ENCODE measurements at places on chromosomes 11 and 22. TPM values are rescaled to one million over a fixed set of nuclear protein-coding genes. Genes with fewer than 3 reads are reported as not detected.

GRCh38 chr11:75625021-75625420 is 43.8 kb downstream of the MAP6 start:
- peaks cover 2% of the 10 kb centered on the region for H3K27me3 ChIP-seq
- H3K27ac ChIP-seq = no peak overlapping the region

GRCh38 chr11:72336163-72336562 is 92.2 kb upstream of the PHOX2A start:
- DNase-seq = no peak
- no peaks in the 10 kb centered on the region for H3K36me3 ChIP-seq
- no peak overlapping the region for H3K27ac ChIP-seq
- no peaks in the 10 kb centered on the region for H3K27me3 ChIP-seq
- no peak overlapping the region for H3K4me3 ChIP-seq
- H3K4me1 ChIP-seq = no peaks in the 10 kb centered on the region

The PDE3B gene
- 33.0 TPM for total RNA-seq

GRCh38 chr11:70854901-70855556 is 397.3 kb downstream of the SHANK2 start:
- H3K4me1 ChIP-seq = no peaks in the 10 kb centered on the region
- DNase-seq = no peak
- peaks cover 2% of the 10 kb centered on the region for H3K27me3 ChIP-seq
- H3K36me3 ChIP-seq = no peaks in the 10 kb centered on the region
- H3K27ac ChIP-seq = no peak overlapping the region

GRCh38 chr11:10492084-10492483 is 37.0 kb downstream of the AMPD3 start:
- peaks cover 6% of the 10 kb centered on the region for H3K4me1 ChIP-seq
- H3K4me3 ChIP-seq = no peak overlapping the region
- no peak overlapping the region for H3K27ac ChIP-seq
- no peaks in the 10 kb centered on the region for H3K36me3 ChIP-seq
- no peak for DNase-seq
- H3K27me3 ChIP-seq = no peaks in the 10 kb centered on the region

DNA sequence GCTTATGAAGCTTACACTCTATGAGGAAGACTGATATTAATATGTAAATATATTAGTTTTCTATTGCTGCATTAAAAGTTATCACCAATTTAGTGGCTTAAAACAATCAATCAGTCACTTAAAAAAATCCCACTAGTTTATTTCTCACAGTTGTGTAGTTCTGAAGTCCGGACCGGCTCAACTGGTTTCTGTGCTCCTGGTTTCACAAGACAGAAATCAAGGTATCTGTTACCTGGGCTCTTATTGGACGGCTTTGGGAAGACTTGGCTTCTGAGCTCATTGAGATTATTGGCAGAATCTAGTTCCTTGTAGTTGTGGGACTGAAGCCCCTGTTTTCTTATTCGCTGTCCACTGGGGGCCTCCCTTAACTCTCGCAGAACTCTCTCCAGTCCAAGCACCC is 343.0 kb downstream of the RAB38 start:
- DNase-seq = no peak
- H3K36me3 ChIP-seq = no peaks in the 10 kb centered on the region
- H3K4me1 ChIP-seq = no peaks in the 10 kb centered on the region
- no peak overlapping the region for H3K27ac ChIP-seq

The C11orf86 gene
- 0.28 TPM for total RNA-seq
